NCI-H774 (cell line): ENCODE measurements at places on chromosomes 12 and 14.

GRCh38 chr12:113949321-113950305 lies 16.5 kb downstream of the RBM19 start:
- no peak for DNase-seq

DNA sequence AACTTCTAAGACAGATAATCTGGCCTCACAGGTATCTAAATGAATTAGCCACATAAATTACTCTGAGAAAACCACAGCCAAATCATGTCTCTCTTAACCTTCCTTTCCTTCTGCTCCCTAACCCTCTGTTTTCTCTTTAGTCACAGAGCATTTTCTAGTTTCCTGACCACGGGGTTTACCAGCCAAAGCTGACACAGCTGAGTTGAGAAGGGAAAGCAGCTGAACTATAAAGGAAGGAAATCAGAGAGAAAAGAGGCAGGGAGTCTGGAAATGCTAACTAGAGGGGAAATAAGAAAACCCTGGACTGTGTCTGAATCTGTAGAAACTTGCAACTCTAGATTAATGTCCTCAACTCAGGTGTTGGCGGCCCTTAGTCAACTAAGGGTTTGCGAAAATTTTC lies 24.4 kb downstream of the ANKS1B start:
- DNase-seq, result no peak

- DNase-seq, result no peak
These were observed 350.4 kb downstream of the BMP4 start for GRCh38 chr14:53606203-53606602.

DNA sequence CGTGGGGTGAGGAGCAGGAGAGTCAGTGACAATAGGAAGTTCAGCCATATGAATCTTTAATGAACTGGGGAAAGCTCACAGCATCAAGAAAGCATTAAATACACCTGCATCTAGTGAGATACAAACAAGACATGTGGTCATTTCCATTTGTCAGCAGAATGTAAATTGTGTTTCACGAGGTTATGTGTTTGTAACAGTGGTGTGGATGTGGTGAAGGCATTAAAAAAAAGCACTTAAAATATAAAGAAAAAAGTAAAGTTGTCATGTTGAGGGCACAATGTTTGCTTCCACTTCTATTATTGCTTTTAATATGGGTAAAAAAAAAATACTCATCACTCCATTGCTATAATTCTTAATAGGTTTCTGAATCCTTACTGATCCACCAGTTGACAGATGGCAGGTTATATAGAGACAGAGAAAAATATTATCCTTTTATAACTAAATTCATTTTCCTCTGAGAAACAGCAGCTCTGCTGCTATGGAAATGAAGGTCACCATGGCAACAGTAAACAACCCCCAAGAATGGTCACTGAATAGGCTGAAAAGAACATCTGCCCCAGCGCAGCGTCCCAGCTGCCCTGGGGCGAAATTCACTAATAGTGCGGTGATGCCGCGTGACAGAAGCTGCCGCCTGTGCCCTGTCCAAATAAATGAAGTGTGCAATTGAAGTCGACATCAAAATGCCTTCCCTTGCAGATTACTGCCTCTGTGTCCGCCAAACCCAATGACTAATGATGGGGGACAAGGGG lies 226.1 kb downstream of the FOXN3 start:
- DNase-seq, result peak; percentile 91
